GM23248 (cell line): ENCODE measurements at places on chromosomes 1 and 21.

GRCh38 chr1:222555992-222556615 lies 8.2 kb upstream of the HHIPL2 start:
- DNase-seq: no peak

GRCh38 chr1:150053926-150054325 lies 13.7 kb upstream of the VPS45 start:
- no peak for DNase-seq

DNA sequence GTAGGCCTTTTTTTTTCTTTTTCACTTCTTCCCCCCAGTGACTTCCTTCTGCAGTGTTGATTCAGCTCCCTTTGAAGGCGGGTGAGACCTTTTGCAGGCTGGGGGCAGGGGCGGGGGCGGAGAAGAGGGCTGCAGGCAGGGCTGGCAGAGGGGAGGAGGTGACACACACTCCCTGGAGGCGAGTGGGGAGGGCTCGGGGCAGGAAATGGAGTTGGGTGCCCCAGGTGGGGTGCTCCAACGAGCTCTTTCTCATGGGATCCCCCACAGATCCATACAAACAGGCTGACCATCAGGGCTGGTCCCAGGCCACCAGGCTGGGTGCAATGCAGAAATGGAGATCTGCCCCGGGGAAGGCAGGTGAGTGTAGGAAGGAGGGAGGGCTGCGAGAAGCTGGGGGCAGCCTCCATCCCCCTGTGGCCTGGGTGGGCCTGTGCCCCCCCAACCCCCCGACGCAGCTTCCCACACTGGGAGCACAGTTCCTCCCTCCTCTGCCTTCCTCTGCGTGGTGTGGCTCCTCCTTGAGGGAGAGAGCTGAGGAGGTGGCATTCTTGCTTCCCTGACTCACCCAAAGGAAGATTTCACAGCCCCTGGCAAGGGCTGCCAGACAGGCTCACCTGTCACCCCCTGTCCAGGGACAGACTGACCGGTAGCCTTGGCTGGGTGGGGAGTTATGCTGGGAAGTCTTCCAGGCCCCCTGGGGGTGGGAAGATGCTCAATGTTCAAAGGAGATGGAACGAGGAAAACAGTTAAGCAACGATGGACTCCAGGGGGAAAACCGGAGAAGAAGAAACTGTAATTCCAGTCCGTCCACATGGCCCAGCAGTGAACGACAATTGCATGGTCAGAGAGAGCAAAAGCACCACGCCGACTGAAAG lies 7.1 kb upstream of the ITGB2 start:
- peak; percentile 91 for DNase-seq

DNA sequence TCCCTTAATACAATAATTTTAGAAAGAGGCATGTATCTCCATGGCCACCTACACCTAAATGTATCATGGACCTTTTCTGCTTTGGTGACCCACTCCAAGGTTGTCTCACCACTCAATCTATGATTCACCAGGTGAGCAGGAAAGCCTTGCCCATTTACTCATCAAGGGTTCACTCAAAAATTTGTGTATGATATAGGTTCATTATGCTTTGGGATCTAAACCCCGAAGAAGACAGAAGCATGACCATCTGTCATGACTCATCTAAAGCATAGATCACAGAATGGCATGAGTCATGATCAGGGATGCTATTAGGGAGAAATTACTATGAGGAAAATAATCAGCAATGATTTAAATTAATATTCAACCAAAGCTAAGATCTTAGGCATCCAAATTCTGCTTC lies 38.5 kb downstream of the PYHIN1 start:
- peak; percentile 19 for DNase-seq

GRCh38 chr1:224846119-224846907 lies 83.2 kb upstream of the DNAH14 start:
- no peak for DNase-seq

- no peak for DNase-seq
These were observed 212.1 kb downstream of the PBX1 start for GRCh38 chr1:164771041-164771618.

GRCh38 chr1:234862360-234862943 lies 252.5 kb upstream of the IRF2BP2 start:
- no peak for DNase-seq

DNA sequence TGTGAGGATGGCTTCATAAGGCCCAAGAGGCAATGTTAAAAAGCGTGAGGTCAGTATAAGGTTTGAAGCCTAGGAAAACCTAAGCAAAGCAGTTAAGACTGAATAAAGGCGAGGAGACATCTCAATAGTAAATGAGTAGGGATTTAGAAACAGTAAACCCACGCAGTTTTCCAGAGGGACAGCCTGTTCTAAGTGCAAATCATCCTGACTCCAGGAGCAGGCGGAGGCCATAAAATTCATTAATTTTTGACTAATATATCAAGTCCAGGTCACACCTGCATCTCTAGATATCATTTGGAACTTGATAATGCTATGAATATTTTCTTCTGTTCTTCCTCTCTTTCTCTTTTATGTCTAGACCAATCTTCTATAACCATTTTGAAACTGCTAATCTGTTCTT lies 597.0 kb upstream of the RGS18 start:
- DNase-seq: no peak

DNA sequence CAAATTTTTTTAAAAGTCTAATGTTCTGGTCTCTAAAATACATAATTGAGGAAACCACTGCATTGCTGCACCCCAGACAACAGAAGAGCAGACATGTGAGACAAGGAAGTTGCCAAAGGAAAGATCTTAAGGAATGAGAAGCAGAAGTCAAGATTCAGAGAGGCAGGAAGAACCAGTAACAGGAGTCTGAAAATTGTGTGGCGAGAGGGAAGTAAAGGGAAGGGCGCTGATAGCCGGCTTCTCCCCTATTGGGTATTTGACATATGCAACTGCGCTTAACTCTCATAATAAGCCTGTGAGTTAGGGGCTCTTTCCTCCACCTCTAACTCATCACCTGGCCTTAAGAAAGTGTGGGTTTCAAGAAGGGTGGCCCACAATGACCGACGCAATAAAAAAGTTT lies 21.9 kb upstream of the KIF14 start:
- no peak for DNase-seq

- DNase-seq: peak; percentile 94
These were observed 242.7 kb upstream of the JUN start for GRCh38 chr1:59026472-59026948.

DNA sequence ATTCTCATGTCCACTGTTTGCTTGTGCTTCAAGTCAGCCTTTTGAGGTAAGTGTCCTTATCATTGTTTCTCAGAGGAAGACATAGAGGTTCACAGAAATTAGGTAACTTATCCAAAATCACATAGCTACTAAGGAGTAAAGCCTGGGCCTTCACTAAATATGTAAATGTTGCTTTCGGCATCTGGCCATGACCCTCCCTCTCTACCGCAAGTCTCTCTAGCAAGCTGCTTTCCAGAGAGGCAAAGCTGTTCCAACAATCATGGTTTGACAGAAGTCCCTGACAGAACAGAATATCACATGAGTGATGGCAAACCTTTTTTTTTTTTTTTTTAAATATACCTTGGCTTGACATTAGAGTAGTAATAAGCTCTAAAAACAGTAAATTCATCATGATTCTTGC lies 94.5 kb upstream of the F3 start:
- DNase-seq: no peak

DNA sequence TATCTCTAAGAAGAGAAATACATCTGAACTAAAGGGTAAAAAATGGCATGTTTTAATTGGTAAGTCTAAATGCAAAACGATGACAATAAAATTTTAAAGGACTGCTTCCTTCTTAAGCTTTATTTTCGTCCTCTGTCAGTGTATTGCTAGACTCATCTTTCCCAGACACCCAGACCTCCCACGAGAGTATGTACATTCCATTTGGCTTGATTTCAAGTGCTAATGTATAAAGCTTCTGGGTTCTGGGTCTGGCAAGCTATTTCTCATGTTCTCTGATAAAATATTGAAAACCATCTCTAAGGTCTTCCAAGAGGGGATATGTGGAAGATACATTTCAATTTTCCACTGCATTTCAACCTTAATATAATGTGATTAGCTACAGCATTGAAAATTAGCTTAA lies 24.6 kb upstream of the SLC2A1 start:
- no peak for DNase-seq

- no peak for DNase-seq
These were observed 6.0 kb upstream of the MAP1LC3C start for GRCh38 chr1:242004751-242005495.

DNA sequence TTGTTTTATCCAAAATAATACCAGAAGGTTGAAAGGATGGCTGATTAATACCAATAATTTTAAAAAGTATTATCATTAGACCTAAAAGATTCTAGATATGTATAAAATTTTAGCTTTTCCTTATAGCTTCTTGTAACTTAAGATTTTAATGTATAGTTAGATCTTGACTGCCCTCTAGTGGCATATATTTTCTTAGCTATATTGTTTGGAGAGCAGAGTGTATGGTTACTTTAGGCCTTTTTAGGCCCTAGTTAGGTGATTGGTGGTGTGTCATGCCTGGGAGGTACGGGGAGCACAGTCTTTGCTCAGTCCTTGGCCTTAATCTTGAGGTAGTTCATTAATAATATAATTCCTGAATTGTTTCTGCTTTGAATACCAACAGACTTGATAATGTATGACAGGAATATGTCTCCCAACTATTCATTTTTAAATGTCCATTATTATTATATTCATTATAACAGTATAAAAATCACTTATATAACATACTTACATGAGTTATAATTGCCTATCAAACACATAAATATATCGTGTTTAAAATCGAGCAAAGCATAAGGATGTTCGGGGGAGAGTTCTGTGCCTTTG lies 328.4 kb downstream of the ZP4 start:
- peak; percentile 73 for DNase-seq

- no peak for DNase-seq
These were observed 1.3 kb downstream of the TINAGL1 start for GRCh38 chr1:31577515-31578192.

DNA sequence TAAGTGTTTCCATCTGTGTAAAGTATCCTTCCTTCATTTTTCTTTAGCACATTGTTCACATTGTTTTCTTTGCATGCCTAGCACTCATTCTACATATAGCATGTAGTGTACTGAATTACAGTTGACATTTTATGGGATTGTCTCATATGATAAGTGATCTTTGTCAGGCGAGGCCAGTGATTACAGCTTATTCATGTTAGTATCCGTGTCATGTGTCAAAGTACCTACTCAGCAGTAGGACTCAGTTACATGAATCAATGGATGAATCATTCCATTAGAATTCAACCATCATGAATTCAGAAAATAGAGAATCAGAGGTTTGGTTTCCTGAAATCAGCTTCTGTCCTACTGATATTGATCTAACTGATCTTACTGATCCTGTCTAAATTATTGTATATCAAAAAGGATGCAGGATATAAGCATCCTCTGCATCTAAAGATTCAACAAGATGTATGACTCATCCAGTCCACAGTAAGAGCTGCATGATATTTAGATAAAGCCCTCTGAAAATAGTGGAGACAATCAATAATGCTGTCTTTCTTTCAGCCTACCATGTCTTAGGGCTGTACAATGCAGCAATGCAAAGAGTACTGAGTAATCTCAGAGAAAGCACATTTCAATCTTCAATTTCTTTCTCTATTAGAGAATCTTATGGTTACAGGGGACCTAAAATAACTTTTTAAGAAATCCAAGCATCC lies 20.7 kb upstream of the HRNR start:
- peak; percentile 75 for DNase-seq

GRCh38 chr1:34655206-34655874 lies 99.5 kb upstream of the GJB5 start:
- DNase-seq: no peak

DNA sequence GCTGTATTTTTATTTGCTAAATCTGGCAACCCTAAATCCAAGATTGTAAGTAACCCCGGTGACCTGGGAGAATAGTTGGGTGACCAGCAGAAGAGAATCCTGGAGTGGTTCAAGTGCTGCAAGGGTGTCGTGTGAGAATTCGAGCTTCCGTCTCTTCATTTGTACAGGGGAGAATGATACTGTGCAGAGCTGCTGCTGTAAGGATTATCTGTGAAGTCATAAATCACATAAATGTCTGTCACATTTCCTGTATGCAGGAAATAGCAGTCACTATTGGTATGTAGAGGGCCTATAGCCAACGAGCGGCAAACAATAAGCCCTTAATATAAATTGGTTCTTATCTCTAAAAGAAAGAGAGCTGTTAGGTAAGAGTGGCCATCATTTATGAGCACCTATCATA lies 90.7 kb downstream of the ATP1A1 start:
- no peak for DNase-seq

GRCh38 chr1:1680912-1681273 lies 11.7 kb downstream of the SLC35E2B start:
- peak; percentile 32 for DNase-seq

DNA sequence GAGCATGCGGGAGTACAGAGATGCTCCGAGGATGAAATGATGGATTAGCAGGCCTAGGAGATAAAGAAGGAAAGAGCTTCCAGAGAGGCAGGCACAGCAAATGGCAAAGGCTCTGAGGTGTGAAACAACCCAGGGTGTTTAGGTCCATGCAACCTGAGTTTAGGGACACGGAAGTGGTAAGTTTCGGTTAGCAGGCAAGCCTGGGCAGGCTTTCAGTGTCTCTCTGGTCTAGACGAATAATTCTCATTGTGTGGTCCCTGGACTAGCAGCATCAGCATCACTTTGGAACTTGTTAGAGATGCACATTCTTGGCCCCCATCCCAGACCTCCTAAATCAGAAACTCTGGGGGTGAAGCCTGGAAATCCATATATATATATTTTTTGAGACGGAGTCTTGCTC lies 18.6 kb downstream of the NKAIN1 start:
- DNase-seq: no peak

DNA sequence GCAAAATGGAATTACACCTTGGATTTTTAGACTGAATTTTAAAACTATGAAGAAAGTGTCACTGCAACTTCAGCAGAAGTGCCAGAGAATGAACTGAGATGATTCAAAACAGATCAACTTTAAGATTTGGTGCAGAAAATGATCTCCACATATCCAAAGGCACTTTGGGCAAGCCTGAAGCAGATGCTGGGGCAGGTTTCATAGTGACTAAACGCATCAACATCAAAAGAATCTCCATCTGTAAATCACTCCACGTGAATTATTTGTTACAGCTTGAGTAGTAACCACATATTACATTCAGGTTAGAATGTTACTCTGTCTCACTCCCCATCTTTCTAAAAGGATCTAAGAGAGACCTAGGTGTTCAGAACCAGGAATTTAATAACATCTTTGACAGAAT lies 329.0 kb upstream of the ESRRG start:
- no peak for DNase-seq

DNA sequence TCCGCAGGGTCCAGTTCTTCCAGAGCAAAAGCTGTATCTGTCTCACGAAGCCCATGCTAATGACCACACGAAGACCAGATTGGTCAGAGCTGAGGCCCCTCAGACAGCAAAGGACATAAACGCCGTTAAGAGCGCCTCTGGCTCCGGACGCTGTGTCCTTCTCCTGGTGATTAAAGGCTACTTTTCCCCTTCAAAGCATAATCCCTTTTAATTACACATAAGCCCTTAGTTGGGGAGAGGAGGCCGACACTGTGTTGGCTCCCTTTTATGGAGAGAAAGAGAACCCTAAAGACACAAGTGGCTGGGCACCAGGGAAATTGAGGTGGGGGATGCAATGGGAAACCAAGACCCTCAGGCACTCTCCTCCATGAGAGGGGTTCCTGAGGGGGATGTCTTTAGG lies at the start of gene ABCA4:
Gene ABCA4 (minus strand): TSS at position 158 of the 400 bp plus-strand sequence. CDS start 103 bp downstream, at position 55.
- DNase-seq: no peak

GRCh38 chr1:234938924-234939323 lies 189.7 kb downstream of the TOMM20 start:
- DNase-seq: no peak

- DNase-seq: peak; percentile 45
These were observed 163.4 kb upstream of the USP24 start for GRCh38 chr1:55378582-55378981.
